ENCODE measurements at places on chromosomes 6 and 20.

DNA sequence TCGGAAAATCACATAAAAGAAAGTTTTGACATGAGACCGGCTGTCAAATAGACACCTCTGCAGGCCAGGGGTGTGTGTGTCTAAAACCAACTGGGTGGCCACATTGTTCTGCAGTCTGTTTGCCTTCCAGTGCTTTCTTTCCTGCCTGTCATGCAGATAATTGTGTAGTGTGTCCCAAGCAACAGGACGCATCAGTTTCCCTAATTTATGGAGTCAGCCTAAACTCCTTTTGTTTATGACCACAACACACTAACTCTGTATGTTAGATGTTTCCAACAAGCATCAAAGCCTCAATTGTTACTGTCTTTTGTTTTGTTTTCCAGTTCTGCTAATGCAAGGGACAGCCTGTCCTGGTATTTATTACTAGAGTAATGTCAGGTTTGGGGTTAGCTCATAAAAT is 205.7 kb downstream of the ATXN1 start:
- DNase-seq, result no peak

DNA sequence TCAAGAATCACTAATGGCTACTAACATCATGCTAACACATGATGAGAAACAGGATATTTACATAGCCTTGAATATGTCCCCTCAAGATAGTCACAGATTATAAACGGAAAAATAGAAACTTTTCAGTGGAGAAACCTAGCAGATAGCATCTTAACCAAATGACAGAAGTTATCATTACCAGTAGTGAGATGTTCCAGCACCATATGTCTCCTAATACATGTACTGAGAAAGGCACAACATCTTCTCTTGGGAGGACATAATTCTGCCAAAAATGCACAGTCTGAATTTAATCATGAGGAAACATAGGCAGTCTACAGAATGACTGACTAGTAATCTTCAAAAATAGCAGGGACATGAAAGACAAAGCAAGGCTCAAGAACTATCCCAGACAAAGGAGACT is 19.9 kb upstream of the PRIM2 start:
- no peak for DNase-seq

DNA sequence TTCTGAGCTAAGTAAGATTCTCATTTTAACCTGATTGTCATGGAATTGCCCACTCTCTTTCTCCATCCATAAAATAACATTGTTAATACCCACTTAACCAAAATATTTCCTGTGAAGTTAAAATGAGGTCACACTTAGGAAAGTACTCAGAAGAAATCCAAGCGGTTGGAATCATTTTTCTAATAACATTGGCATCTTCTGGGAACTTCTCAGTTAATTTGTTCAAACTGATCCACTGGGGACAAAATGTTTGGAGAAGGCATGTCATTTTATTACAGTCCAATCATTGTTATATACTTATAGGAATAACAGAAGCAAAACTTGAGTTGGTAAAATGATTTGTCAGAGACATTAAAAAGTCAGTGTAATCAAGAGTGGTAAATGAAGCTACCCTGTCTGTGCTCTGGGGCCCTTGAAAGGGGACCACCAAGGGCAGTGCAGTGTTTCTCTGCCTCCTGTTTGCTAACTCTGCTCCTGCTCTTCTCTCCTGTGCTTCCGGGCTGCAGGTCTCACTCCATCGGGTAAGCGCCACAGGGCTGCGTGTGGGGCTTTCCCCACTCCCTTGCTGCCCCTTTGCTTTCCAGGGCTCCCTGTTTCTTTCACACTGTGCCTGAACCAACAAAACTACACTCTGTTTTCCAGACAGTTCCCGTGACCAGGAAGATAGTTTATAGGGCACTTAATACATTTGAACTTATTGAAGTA is 50.1 kb downstream of the HDDC2 start:
- no peak for DNase-seq

DNA sequence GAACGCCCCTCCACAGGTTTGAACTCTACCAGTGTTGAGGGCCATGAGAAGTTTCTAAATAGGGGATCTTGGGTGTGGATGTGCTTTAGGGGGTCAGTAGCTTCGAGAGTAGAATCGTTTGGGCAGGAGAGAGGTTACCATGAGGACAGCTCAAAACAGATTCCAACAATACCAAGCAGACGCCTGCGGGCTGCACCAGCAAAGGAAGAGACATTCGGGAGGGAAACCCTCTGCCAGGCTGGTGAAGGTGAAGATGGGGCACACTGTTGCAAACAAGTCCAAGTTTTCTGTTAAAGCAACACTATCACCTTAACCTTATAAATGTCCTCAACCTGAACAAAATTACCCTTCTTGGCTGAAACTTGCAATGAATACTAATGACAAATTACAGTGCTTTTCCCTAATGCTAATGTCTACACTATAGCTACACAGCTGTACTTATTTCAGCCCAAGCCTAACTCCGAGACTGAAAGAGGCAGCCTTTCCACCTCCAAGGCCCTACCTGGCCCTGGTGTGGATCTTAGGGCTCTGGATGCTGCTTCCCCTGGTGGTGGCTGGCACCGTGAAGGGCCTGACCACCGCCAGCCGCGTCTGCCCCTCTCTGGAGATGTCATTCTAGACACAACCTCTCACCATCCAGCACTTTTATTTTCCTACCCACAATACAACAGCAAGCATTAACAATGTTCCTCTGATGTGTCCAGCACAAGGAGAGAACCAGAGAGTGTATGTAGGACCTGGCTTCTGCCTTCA is 80.1 kb downstream of the DLL1 start:
- DNase-seq, result peak; percentile 34

GRCh38 chr6:52230685-52231084 is 13.6 kb downstream of the IL17F start:
- DNase-seq, result no peak

GRCh38 chr6:7572213-7572943 is 17.6 kb upstream of the SNRNP48 start:
- DNase-seq, result no peak

- no peak for DNase-seq
These were observed 7.8 kb downstream of the CCNC start for GRCh38 chr6:99560668-99561067.

DNA sequence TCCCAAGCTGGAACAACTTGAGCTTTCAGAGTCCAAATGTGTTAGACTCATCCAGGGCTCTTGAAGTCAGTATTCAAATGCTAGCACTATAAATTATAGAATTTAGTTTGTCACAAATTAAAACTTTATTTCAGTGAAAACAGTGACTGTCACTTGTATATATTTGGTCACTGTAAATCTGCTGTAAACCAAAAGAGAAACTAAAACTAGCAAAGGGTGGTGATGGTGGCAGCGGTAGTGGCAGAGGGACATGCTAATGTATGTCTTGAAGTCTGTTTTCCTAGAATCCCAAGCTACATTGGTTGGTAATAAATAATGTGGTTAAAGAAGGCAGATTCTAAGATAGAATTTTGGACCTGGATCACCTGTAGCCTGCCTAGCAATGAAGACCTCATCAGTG is 140.4 kb upstream of the CENPW start:
- DNase-seq, result no peak

- DNase-seq, result no peak
These were observed 173.9 kb downstream of the NFATC2 start for GRCh38 chr20:51368461-51369211.

DNA sequence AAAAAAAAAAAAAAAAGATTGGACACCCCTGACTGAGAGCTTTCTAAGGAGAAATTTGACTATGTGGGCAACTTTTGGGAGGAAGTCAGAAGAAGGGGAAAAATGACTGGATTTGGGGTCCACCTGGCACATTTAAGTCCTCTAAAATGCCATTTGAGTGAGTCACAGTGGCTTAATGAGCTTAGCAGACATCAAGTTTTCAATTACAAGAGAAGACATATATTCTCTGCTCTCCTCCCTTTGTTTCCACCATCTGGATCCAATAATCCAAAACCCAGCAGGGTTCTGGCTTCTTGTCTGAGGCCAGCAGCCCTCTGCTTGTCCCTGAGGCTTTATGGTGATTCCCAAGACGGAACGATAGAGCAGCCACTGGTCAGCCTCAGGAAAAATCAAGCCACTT is 6.9 kb downstream of the PI3 start:
- no peak for DNase-seq

- peak; percentile 60 for DNase-seq
These were observed 82.9 kb upstream of the MLN start for GRCh38 chr6:33886673-33887144.

DNA sequence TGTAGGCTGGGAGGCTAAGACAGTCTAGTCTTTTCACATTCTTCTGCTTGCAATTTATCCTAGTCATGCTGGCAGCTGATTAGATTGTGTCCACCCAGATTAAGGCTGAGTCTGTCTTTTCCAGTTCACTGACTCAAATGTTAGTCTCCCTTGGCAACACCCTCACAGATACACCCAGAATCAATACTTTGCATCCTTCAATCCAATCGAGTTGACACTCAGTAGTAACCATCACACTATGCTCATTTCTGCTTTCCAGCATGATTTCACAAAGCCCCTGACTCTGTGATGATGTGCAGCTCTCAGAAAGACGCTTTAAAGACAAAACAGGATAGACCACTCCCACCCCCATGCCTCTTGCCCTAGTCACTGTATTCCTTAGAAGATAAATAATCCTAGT is 693.0 kb downstream of the HTR1B start:
- DNase-seq, result no peak

DNA sequence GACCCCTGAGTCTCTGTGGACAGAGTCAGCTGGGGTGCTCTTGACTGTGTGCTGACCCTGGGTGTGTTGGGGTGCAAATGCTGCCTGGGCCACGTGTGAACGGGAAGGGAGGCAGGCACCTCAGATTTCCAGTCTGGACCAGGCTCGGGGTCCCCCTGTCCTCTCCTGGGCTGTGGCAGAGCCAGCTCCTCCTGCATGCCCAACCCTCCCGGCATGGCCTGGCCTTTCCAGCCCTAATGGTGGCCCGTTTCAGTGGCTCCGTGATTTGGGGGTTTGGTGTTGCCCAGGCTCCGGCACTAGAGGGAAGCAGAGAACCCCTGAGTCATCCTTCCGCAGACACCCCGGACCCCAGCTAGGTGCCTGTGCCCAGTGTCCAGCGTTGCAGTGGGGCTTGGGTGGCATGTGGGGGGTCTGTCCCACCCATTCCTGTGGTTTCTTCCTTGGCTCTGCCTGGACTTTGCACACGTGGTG is 9.1 kb downstream of the RBM38 start:
- DNase-seq, result no peak

DNA sequence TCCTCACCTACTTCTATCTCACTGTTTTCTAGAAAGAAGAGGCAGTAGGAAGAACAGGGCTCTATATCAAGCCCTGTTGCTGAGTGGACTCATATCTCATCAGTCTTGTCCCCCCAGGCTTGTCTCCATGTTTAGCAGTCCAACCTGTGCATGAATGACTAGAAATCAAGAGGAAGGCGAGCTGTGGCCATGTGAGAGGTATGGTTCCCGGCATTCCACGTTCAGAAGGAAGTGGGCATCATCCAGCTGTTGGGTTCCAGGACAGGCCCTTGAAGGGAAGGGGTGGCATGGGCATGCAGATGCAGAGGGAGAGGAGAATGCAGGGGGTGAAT is 176.6 kb downstream of the MRPL14 start:
- DNase-seq, result no peak

- DNase-seq, result no peak
These were observed 53.8 kb upstream of the NRSN1 start for GRCh38 chr6:24072038-24072746.

GRCh38 chr6:158868890-158869825 is 50.0 kb upstream of the EZR start:
- peak; percentile 85 for DNase-seq

DNA sequence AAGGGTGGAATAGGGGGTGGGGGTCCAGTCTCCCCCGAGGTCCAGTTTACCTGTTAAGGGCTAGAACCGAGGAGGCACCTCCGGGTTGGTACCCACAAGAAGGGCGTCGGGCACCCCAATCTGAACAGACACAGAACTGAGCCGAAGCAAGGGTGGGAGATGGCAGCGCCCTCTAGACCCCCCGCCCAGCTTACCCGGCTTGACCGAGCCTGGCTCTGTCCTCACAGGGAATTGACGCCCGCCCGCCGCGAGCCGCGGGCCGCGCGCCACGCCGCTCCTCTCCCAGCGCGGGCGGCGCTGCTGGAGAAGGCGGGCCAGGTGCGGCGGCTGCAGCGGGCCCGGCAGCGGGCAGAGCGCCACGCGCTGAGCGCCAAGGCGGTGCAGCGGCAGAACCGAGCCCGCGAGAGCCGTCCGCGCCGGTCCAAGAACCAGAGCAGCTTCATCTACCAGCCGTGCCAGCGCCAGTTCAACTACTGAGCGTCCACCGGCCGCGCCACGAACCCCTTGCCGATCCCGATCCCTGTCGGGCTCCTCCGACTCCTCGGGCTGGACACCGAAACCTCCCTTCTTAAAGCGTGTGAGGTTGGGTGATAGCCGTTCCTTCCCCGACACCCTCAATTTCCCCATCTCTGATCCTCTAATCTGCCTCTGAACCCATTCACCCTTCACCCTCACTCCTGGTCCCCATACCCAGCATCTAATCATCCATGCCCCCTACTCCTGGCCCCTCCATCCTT is 5.9 kb downstream of the TP53INP2 start:
- peak; percentile 67 for DNase-seq

DNA sequence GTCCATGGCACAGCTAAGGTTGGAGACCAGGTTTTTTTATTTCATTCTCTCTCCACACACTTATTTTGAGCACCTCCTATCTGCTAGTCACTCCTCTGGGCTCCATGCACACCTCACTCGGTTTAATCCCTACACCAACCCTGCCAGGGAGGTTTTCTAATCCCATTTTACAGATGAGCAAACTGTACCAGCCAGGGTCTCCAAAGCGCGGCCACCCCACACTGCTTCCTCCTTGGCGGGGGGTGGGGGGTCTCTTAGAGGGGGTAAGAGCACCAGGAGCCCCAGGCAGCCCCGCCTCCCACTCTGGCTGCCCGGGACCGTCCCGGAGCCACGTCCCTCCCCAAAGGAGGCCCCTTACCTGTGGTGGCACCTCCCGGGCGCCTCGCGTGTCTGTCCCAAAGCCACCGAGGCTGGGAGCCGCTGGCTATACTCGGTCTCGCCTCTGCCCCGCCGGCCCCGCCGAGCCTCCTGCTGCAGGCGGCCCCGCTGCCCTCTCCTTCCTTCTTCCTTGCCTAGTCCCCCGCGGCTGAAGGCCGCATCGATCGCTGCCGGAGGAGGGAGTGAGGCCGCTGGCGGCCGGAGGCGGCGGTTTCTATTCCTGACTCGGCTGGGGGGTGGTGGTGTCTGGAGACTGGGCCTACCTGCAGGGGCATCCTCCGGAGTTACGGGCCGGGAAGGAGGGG is at the start of gene KCNS1:
KCNS1 (minus strand) TSS at position 565 of the 683 bp plus-strand sequence. CDS start 1,891 bp downstream, outside the sequence.
- no peak for DNase-seq

GRCh38 chr20:20065361-20065760 is 13.0 kb downstream of the CFAP61 start:
- no peak for DNase-seq

GRCh38 chr6:93139408-93140081 is 279.8 kb downstream of the EPHA7 start:
- DNase-seq, result no peak

GRCh38 chr6:128725271-128726233 is 157.4 kb upstream of the LAMA2 start:
- DNase-seq, result no peak

DNA sequence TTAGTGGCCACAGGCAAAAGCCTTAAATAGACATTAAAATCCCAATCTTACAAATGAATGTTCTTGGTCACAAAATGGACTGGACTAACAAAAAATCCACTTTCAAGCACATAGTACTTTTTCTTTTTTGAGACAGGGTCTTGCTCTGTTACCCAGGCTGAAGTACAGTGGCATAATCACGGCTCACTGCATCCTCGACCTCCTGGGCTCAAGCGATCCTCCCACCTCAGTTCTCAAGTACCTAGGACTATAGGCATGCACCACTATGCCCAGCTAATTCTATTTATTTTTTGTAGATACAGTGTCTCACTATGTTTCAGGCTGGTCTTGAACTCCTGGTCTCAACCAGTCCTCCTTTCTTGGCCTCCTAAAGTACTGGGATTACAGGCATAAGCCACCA is 59.4 kb downstream of the MAP3K5 start:
- DNase-seq, result no peak

- DNase-seq, result no peak
These were observed 83.5 kb downstream of the CTNNBL1 start for GRCh38 chr20:37777012-37777950.

Measured in right atrium auricular region (tissue), 2 donors.